ENCODE measurements at places on chromosomes 6 and 20.
A peak's percentile ranks its signal among the peaks of the same experiment; 100 is the strongest.

- no peak for DNase-seq
These were observed at the start of gene ETV7 for GRCh38 chr6:36387440-36388303. TSS of gene ETV7 (minus strand) at chr6:36387669. CDS start at chr6:36387541, 128 bp downstream.

DNA sequence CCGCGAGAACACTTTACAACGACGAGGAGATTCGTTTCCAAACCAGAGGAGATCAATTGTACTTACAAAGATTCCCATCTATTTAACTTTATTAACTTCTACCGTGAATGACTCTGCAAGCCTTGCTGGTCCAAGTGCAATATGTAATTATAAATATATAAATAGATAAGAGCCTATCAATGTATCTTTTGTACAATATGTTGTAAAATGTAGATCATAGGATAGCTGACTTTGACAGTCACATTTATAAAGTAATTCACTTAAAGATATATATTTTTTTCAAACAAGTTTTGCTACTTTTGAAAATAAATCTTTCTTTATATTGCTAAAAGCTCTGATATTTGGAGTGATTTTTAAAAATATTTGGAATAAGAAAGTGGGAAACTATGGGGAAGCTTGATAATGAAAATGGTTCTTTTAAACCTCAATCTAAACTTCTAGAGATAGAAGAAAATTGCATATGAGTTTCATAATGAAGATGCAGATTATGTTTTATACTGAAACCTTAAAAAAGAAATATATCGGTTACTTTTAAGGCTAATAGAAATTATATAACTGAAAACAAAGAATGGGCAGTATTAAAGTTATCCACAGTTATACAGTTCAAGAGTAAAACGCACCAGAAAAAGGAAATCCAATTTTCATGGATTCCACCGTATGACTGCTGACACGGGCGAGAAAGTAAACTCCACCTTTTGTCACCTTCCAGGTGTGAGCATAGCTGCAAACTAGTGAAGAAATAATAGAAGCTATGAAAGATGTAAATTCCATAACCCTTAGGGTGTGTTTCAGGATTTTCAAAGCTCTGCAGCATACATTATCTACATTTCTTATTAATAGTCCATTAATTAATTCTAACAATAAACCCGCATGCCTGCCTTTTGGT lies 3.3 kb downstream of the TCF21 start:
- no peak for DNase-seq

- DNase-seq: peak; percentile 90
These were observed 256.8 kb downstream of the SYNE1 start for GRCh38 chr6:152380351-152380767.

DNA sequence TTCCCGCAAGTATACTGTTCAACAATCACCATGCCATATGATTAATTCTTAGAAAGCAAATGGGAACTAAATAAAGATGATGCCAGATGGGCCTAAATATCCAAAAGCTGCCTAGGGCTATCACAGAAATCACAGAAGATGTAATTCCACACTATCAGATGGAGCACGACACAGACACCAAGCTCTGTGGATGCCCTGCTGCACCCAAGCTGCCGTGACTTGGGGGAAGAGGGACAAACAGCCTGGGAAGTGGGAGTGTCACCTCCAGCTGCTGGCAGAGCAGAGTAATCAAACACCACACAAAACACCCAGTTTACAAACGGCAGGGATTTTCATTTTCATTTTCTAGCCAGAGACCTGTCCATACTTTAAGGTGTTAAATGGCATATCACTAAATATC lies 35.7 kb downstream of the PDE10A start:
- no peak for DNase-seq

DNA sequence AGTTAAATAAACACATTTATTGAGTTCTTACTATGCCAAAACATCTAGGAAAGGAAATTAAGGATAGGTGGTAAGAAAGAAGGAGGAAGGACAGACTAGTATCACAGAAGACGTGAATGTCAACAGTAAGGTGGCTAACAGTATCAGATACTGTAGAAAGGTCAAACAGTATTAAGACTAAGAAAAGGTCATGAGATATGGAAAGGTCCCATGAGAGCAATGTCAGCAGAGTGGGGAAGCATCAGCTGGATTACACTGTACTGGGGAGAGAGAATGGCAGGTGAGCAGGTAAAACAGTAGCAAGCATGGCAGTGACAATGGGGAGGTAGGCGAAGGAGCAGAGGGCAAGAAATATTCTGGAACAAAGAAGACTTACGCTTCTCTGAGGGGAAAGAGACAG lies 18.0 kb downstream of the GLO1 start:
- no peak for DNase-seq

- DNase-seq: peak; percentile 43
These were observed 706 bp upstream of the SNX14 start for GRCh38 chr6:85594197-85594930.

- DNase-seq: no peak
These were observed 294.2 kb upstream of the SYNCRIP start for GRCh38 chr6:85936916-85937315.

GRCh38 chr6:160678744-160679401 lies 14.8 kb upstream of the LPA start:
- no peak for DNase-seq

DNA sequence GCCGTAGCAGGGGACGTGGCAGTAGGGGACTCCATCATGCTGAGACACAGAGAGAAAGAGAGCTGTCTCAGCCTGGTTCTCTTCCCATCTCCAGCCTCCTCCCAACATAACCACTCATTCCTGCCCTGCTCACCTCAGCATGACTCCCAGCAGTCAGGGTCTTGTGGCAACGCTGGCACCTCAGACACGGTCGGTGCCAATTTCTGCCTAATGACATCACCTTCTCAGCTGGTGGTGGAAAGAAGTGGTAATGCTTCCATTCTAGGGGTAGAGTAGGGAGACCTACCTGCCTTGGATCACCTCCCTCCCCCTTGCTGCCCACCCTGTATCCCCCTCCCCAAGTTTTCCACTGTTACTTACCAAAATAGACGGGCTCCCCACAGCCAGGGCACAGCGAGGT lies 2.5 kb downstream of the CRIP3 start:
- no peak for DNase-seq

GRCh38 chr20:52837378-52837777 lies 134.8 kb upstream of the TSHZ2 start:
- DNase-seq: no peak

DNA sequence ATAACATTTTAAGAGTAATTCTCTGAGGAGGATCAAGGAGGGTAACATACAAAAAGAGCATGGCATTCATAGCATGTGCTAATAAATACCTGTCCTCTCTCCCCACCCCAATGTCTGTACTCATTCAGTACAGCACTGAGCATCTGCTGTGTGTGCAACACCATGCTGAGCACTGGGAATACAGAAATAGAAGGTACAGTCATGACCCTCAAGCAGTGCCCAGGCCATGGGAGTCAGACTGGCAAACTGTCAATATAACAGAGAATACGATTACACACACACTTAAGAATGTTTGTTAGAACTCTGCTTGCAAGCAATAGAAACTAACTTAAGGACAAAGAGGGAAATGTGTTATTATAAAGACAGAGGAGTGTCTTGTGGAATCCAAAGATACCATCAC lies 24.7 kb upstream of the ZFAND3 start:
- peak; percentile 60 for DNase-seq

DNA sequence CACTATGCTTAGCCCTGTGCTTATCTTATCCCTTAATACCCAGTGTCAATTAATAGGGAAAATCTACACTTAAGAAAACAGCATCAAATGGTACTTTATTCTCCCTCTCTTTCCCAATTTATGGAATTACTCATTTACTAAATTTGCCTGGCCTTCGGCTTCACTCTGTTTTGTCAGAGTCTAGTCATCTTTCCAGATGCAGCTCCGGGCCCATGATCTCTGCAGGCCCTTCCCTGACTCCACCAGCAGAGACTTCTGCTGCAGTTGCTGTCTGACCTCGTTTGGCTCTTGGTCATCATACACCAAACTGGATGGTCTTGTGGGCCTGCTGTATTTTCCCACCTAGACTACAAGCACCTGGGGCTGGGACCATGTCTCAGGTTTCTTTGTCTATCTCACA lies 27.4 kb downstream of the MRS2 start:
- no peak for DNase-seq

- DNase-seq: no peak
These were observed 61.3 kb upstream of the CARMIL1 start for GRCh38 chr6:25217829-25218228.

DNA sequence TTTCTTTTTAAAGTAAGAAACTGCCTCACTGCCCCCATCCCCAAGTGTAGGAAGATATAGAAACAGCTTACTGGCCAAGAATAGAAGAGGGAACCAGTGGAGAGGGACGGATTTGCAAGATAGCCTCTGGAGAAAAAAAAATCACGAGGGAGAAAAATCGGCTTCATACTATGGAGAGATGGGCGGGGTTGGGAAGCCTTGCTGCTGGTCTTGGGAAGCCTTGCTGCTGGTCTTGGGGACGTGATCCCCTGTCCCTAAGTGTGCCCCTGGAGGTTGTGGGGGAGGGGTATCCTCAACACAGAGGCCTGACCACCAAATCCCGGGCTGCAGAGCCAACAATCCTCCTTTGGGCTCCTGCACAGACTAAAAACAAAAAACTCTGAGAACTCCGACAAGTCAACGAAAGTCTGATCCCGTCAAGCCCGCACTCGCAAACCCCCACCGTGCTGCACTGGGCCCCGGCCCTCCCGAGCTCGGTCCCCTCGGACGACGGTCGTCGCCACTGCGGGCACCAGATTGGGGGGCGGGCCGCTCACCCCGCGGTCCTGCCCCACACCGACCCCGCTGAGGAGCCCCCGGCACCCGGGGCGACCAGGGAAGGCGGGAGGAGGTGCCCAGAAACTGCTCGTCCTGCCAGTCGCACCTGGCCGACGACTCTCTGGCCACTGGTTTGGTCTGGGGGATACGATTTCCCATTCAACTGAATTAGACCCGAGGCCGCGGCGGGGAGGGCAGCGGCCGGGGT lies 750 bp downstream of the MAP7 start:
- no peak for DNase-seq

DNA sequence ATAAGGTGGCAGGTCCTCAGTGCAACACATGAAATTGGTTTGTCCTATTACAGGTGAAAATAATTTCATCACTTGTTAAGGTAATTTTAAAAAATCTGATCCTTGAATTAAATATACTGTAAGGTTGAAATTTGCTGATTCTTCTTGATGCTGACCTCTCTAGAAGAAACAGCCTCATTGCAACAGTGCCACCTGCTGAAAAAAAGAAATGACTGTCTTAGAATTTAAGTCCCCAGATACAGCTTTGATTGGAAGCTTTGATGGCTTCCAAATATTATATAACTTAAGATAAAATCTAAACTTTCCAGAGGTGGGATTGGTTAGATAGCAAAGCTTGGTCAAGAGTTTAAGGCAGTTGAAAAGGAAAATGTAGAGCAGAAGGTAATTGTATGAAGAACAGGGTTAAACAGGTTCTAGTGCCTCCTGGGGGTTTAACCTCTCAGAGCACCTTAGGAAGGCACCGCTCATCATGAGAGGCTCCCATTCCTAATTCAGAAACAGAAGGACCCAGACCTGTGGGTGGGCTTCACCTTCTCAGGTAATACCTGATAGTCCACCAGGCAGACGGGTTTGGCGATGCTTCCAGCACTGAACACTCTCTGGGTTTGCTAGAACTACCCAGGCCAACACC lies 401.0 kb downstream of the PAX1 start:
- peak; percentile 37 for DNase-seq

GRCh38 chr6:133551847-133552341 lies 310.7 kb downstream of the EYA4 start:
- peak; percentile 99 for DNase-seq

DNA sequence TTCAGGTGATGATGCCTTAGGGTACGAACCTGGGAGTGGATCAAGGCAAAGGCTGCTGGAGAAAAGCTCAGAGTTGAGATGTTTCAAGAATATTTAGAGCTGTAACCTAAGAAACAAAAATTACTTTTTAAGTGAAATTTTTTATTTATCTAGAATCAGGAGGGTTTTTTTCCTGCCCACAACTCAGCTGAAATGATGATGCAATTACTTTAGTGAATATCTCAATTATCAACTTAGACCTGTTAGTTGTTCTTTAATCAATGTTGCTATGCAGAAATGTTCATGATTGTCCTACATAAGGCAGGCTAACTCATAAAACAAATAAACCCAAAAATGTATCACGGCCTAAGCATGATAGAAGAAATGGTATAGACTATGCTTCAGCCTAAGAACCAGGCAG lies 50.3 kb downstream of the TPBG start:
- DNase-seq: no peak

GRCh38 chr6:22828179-22829062 lies 259.1 kb downstream of the HDGFL1 start:
- DNase-seq: peak; percentile 99

GRCh38 chr6:31620586-31621319 lies at the start of gene PRRC2A:
TSS of gene PRRC2A (plus strand) at chr6:31620715. CDS start at chr6:31622790, 2,075 bp downstream.
- DNase-seq: peak; percentile 57

- no peak for DNase-seq
These were observed 7.1 kb downstream of the GLP1R start for GRCh38 chr6:39055661-39056060.

DNA sequence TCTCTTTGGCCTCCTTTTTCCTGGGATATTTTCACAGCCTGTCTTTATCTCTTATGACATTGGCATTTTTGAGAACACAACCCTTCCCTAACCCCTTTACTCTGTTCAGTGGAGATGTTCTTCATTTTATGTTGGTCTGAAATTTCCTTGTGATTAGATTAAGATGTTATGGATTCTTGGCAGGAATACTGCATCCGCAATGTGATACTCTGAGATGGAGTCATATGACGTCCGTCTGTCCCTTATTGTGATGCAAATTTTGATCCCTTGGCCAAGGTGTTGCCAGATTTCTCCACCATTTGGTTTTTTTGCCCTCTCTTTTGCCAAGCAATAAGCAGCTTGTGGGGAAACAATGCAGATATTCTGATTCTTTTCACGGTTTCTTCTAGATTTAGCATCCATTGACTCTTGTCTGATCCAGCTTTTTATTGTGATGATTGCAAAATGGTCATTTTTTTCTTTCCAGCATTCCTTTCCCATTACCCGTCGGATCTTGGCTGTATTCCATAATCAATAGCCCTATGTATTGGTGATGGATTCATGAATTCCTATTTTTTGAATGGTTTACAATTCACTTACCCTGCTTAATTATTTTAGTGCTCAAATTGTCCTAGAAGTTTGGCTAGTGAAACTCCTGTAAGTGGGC lies 85.1 kb downstream of the NCOA3 start:
- DNase-seq: peak; percentile 63

DNA sequence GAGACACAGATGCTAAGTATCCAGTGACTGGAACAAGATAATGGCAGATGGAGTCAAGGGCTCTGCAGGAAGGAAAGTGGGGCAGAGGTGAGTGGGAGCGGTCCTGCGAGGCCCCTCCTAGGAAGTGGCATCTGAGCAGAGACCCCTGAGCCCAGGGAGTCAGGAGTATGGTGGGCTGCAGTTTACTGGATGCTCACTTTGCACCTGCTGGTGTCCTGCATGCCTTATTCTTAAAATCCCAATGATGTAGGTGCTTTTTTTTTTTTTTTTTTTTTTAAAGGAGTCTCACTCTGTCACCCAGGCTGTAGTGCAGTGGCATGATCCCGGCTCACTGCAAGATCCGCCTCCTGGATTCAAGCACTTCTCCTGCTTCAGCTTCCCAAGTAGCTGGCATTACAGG lies 5.6 kb downstream of the CEBPB start:
- no peak for DNase-seq
